Activated CD8-positive, alpha-beta memory T cell treated with anti-CD3 and anti-CD28 coated beads for 1 hour (primary cell): ENCODE measurements at places on chromosomes 2 and 18.

DNA sequence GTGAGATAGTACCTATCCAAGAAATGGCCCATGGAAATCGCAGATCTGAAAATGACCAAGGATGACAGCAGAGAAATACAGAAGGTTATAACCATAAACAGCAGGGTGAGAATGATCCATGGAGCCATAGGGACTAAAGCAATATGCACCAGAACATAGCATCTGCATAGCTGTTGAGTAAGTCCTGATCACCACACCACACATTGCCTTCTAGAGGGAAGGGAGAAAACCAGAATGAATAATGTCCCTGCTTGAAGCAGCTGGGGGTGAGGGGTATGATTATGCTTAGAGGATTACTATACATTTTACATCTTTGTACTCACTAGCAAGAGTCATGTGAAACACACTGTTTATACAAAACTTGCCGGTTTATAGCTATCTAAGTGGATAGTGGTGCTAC lies 350.4 kb downstream of the MBD2 start:
- no peak for DNase-seq

GRCh38 chr18:39491408-39491807 lies 1925.8 kb upstream of the CELF4 start:
- no peak for DNase-seq

- DNase-seq = no peak
These were observed 134.2 kb upstream of the SPRED2 start for GRCh38 chr2:65566617-65567016.

DNA sequence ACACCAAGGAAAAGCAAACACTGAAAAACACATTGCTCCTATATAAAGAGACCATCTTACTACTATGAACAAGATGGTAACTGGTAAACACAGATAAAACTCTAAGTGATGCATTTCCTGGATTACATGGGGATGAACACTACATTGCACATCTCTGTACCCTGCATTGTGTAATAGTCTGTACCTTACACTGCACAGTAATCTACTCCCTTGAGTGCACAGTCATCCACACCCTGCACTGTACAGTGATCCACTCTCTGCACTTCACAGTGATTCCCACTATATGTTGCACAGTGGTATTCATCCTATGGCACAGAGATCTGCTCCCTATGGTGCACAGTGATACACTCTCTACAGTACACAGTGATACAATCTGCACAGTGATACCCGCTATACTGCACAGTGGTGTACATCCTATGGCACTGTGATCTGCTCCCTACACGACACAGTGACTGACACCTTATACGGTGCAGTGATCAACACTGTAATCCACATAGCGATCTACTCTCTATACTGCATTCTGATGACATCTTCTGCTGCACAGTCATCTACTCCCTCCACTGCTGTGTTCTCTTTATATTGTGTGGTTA lies 462.2 kb upstream of the RGPD4 start:
- DNase-seq = no peak

- no peak for DNase-seq
These were observed 63.4 kb upstream of the ARHGAP28 start for GRCh38 chr18:6666012-6666685.

- no peak for DNase-seq
These were observed 88.1 kb downstream of the MRPS9 start for GRCh38 chr2:105125920-105126319.

GRCh38 chr2:191287820-191288219 lies 42.6 kb downstream of the MYO1B start:
- DNase-seq = no peak

GRCh38 chr18:31778391-31778950 lies 17.8 kb upstream of the SLC25A52 start:
- DNase-seq = no peak

- no peak for DNase-seq
These were observed 219.5 kb downstream of the BCL2 start for GRCh38 chr18:63099848-63100629.

DNA sequence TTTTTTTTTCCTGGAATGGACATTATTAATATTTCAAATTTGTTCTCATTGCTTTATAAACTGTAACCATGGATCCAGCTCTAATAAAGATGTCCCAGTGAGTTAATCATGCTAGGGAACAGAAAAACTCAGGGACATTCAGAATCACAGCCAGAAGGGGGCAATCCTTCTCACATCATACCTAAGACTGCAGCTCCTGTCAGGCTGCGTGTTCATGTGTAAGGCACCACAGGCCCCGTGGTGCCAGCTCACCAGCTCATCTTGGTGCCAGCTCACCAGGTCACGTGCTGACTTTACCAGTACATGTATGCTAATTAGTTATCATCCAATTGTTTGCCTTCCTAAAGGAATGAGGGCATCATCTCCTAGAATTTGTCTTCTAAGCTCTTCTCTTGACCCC lies 84.7 kb upstream of the NEDD4L start:
- DNase-seq = no peak

DNA sequence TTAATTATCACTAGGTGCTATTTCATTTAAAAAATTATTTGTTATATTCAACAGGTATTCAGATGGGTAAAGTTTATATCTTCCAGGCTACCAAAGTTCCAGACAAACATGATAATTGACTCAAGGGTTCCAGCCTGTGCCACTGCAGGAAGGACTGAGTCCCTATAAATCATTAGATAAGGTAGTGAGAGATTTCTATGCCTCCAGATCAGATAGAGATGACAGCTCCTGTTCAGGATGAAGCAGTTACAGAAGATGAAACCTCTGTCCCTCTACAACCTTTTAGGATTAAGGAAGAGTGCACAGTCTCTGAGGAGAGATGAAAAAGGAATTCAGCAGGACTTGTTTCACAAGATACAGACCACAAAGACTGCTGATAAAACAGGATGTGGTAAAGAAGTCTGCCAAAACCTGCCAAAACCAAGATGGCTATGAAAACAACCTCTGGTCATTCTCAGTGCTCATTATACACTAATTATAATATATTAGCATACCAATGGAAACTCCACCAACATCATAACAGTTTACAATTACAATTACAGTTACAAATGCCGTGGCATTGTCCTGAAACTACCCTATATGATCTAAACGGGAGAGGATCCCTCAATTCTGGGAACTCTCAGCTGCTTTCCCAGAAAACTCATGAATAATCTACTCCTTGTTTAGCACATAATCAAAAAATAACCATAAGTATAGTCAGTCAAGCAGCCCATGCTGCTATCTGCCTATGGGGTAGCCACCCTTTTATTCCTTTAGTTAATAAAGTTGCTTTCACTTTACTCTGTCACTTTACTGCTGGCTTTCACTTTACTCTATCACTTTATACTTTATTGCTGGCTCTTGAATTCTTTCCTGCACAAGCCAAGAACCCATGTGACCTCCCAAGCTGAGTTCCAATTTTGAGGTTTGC lies 288.5 kb downstream of the PDE11A start:
- DNase-seq = no peak

DNA sequence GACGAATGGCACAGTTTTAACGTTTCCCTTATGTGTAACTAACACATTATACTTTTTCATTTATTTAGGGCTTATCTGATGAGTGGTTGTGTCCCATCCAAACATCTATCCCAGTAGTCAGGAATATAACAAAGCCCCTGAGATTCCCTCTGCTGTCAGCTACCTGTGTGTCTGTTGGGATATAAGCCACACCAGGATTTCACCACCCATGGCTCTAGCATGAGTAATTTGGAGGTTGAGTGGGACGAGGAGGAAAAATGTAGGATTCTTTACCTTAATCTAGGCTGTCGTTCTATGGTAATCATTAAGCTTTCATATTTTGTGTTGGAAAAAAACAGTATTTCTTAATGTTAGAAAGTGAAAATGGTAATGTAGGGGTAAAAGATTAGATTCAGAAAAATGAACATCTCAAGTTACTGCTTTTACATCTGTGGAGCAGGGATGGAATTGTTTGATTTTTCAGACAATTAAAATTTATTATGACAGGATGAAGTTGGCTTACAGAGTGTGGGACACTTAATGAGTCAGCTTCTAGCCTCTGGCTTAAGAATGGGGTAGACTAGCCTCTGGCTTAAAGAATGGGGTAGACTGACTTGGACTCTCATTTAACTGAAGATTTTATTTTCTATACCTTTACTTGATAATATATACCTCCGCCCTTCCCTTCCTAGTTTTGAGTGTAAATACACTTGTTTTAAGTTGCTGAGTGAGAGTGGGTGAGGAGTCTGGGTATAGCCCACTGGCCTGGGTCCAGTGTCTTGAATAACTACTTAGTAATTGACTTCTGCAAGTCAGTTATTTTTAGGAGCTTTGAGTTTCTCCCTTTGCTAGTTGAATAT lies 88.5 kb upstream of the RANBP2 start:
- DNase-seq = no peak

- DNase-seq = no peak
These were observed 130.4 kb downstream of the CCDC74A start for GRCh38 chr2:131657895-131658768.

- DNase-seq = no peak
These were observed 113.7 kb downstream of the SRBD1 start for GRCh38 chr2:45497355-45497754.

DNA sequence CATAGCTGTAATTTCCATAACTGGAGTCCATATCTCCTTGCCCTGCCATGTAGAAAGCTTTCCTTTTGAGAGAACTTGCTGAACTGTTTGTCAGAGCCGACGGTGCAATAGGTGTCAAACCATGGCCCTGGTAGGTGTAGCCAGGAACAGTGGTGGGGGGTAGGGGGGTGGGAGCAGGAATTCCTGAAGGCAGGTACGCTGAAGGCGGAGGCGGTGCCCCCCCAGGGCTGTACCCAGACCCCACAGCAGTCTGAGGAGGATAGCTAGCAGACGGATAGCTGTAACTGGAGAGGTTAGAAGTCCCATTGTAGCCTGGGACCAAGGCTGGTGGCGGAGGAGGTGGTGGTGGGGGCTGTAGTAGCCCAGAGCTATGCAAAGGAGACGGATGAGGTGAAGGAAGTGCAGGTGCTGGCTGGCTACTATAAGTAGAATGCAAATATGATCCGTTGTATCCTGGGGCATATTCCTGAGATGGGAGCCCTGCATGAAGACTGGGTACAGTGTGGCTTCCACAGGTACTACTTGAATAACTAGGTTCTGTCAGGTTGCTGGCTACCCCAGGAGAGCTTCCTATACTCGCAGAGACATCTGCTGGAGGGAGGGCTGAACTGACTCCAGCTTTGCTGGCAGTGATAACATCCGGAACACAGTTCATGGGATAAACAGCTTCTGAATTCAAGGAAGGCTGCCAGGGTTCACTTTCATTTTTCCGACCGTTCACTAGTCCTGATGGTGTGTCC lies 124.8 kb downstream of the FIGN start:
- no peak for DNase-seq

- DNase-seq = no peak
These were observed 70.5 kb upstream of the TTC39C start for GRCh38 chr18:23943903-23944624.

- DNase-seq = no peak
These were observed 1012.8 kb upstream of the GYPC start for GRCh38 chr2:125643128-125643527.
